A549 treated with CORT108297 at 1 μM for 4 hours (cell line): ENCODE measurements at places on chromosomes 12 and 14. TPM values are rescaled to one million over a fixed set of nuclear protein-coding genes. Genes with fewer than 3 reads are reported as not detected.

The MANSC4 gene
- total RNA-seq, result not detected in 5 replicates

The SDR9C7 gene
- not detected in 5 replicates for total RNA-seq

The SMOC1 gene
- 16.2 to 25.4 TPM (median 19.6 TPM) in 5 replicates for total RNA-seq

The CEBPE gene
- not detected in 5 replicates for total RNA-seq
